ENCODE measurements at places on chromosomes 6 and 20.

DNA sequence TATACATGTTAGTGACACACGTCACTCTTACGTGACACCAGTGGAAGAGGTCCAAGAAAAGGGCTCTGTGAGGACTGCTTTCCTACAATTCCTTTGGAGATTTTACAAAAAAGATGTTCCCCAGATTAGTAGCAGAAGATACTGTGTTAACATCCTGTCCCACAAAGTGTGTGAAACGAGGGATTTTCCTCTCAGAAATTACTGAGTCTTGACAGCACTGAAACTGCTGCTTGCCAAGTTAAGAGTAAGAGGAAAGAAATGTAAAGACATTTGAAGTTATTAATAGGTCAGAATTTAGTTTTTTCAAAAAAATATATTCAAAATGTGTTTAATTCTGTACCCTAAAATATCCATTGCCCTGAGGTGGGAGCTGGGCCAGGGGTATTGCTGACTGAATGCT lies 58.8 kb upstream of the MAP7 start:
- DNase-seq, result no peak

- DNase-seq, result no peak
These were observed 121.7 kb upstream of the BTBD3 start for GRCh38 chr20:11796026-11796425.

GRCh38 chr6:27478706-27479318 lies 5.9 kb upstream of the ZNF184 start:
- DNase-seq, result peak; percentile 51

GRCh38 chr6:69340196-69340595 lies 456.6 kb downstream of the LMBRD1 start:
- no peak for DNase-seq

- DNase-seq, result no peak
These were observed 32.7 kb upstream of the CCR6 start for GRCh38 chr6:167090171-167090570.

DNA sequence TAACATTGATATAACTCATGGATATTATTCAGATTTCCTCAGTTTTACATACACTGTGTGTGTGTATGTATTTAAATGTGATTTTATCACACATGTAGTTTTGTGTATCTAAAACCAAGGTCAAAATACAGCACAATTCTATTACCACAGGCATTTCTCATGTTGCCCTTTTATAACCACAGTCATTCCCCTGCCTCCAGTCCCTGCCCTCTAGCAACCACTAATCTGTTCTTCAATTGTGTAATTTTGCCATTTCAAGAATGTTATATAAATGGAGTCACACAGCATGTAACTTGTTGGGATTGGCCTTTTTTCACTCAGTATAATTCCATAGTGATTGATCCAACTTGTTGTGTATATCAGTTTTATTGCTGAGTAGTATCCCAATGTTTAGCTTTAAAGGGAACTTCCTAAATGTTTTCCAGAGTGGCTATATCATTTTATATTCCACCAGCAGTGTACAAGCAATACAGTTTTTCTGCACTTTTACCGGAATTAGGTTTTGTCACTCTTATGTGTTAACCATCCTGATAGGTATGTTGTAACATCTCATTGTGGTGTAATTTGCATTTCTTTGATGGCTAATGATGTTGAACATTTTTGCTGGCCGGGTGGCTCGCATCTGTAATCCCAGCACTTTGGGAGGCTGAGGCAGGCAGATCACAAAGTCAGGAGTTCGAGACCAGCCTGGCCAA lies 338.2 kb downstream of the SOX4 start:
- DNase-seq, result no peak

- no peak for DNase-seq
These were observed 16.5 kb downstream of the PEDS1 start for GRCh38 chr20:50136822-50137599.

- DNase-seq, result no peak
These were observed 238.9 kb upstream of the FLRT3 start for GRCh38 chr20:14576196-14576877.

GRCh38 chr6:24581084-24581669 lies 64.8 kb downstream of the KIAA0319 start:
- DNase-seq, result peak; percentile 57

- no peak for DNase-seq
These were observed 34.4 kb downstream of the SLC52A3 start for GRCh38 chr20:733861-734260.

DNA sequence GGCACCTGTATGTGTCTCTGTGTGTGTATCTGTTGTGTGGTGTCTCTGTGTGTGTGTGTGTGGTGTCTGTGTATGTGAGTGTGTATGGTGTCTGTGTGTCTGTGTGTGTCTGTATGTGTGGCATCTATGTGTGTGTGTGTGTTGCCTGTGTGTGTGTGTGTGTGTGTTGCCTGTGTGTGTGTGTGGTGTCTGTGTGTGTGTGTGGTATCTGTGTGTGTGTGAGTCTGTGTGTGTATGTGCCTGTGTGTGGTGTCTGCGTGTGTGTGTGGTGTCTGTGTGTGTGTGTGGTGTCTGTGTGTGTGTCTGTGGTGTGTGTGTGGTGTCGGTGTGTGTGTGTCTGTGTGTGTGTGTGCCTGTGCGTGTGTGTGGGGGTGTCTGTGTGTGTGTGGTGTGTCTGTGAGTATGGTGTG lies 31.7 kb upstream of the VEGFA start:
- DNase-seq, result no peak

Data from urothelium cell line (cell line).